Activated CD4-positive, alpha-beta T cell treated with anti-CD3 and anti-CD28 coated beads, Interleukin-2, amount 10 ng/mL, durations not matched to agents 7 days and 5 days (primary cell): ENCODE measurements at places on chromosomes 7 and 10.
A peak's percentile ranks its signal among the peaks of the same experiment; 100 is the strongest.

- no peaks in the 10 kb centered on the region for H3K36me3 ChIP-seq
- no peak overlapping the region for H3K27ac ChIP-seq
- no peak overlapping the region for H3K4me3 ChIP-seq
- peaks cover 2% of the 10 kb centered on the region for H3K27me3 ChIP-seq
- no peaks in the 10 kb centered on the region for H3K4me1 ChIP-seq
Observed at GRCh38 chr10:121064491-121064890, 213.3 kb downstream of the WDR11 start.

DNA sequence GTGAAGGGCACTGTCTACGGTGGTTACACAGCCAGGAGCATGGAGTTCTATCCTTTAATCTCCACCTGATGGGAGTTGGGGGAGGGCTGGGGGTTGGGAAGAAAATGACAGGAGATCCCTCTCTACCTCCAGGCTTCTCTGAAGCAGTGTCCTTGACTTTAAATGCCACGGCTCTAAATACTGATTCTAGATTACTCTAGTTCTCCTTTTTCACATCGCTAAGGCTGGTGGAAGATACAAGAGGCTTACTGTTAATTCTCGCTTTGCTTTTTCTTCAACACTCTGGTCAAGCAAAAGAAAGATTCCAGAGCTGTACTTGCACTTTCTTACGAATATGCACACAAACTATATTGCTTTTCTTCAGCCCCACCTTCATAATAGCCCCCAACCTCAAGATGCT is 30.5 kb downstream of the ARL3 start:
- peaks cover 12% of the 10 kb centered on the region for H3K36me3 ChIP-seq
- no peak for DNase-seq
- H3K4me1 ChIP-seq = peaks cover 16% of the 10 kb centered on the region
- H3K27ac ChIP-seq = no peak overlapping the region
- H3K27me3 ChIP-seq = no peaks in the 10 kb centered on the region

DNA sequence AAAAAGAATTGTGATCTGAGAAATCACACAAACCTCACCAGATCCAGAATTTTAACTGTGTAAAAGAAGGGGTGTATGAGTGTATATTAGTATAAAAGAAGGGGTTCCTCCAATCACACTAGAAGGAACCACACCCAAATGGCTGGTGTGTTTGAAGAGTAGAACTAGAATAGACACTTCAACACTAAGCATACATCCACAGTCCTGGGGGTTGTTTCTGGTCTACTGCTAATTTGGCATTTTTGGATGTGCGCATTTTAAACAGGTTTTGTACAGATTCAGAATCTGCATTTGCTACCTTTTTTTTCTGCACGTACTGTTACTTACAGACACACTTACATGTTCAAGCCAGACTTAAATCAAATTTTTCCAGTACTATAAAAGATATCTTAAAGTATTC is 64.6 kb downstream of the PDE1C start:
- H3K4me1 ChIP-seq = no peaks in the 10 kb centered on the region
- no peaks in the 10 kb centered on the region for H3K27me3 ChIP-seq
- no peak for DNase-seq
- H3K27ac ChIP-seq = no peak overlapping the region
- H3K36me3 ChIP-seq = no peaks in the 10 kb centered on the region
- H3K4me3 ChIP-seq = no peak overlapping the region

GRCh38 chr10:29005988-29006387 is 282.9 kb upstream of the LYZL1 start:
- H3K27me3 ChIP-seq = no peaks in the 10 kb centered on the region
- no peaks in the 10 kb centered on the region for H3K4me1 ChIP-seq
- DNase-seq = no peak
- H3K36me3 ChIP-seq = no peaks in the 10 kb centered on the region

DNA sequence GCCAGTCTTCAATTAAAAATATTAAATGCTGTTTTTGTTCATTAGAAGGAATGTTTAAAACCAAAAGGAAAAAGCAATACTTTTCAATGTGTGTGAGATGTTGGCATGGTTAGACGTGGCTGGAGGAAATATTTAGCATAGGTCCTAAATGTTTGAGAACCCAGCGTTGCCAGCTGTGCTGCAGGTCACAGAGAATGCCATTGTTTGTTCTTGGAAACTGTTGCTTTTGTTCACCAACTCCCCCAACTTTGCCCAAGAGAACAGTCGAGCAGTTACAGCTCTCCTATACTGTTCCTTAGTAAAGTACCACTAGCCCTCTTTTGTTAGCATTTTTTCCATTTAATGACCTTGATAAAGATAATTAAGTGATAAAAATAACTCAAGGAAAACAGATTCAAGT is 44.5 kb upstream of the ELMO1 start:
- no peaks in the 10 kb centered on the region for H3K27me3 ChIP-seq
- H3K4me3 ChIP-seq = no peak overlapping the region
- no peak for DNase-seq
- peaks cover 11% of the 10 kb centered on the region for H3K4me1 ChIP-seq

- H3K4me3 ChIP-seq = no peak overlapping the region
- H3K27ac ChIP-seq = no peak overlapping the region
- DNase-seq = no peak
- H3K27me3 ChIP-seq = no peaks in the 10 kb centered on the region
- H3K36me3 ChIP-seq = no peaks in the 10 kb centered on the region
Observed at GRCh38 chr10:52786098-52786497, 13.5 kb upstream of the MBL2 start.

- H3K27me3 ChIP-seq = no peaks in the 10 kb centered on the region
- H3K27ac ChIP-seq = no peak overlapping the region
- no peaks in the 10 kb centered on the region for H3K36me3 ChIP-seq
- H3K4me3 ChIP-seq = no peak overlapping the region
- no peak for DNase-seq
Observed at GRCh38 chr7:83077328-83077727, 85.4 kb downstream of the PCLO start.

DNA sequence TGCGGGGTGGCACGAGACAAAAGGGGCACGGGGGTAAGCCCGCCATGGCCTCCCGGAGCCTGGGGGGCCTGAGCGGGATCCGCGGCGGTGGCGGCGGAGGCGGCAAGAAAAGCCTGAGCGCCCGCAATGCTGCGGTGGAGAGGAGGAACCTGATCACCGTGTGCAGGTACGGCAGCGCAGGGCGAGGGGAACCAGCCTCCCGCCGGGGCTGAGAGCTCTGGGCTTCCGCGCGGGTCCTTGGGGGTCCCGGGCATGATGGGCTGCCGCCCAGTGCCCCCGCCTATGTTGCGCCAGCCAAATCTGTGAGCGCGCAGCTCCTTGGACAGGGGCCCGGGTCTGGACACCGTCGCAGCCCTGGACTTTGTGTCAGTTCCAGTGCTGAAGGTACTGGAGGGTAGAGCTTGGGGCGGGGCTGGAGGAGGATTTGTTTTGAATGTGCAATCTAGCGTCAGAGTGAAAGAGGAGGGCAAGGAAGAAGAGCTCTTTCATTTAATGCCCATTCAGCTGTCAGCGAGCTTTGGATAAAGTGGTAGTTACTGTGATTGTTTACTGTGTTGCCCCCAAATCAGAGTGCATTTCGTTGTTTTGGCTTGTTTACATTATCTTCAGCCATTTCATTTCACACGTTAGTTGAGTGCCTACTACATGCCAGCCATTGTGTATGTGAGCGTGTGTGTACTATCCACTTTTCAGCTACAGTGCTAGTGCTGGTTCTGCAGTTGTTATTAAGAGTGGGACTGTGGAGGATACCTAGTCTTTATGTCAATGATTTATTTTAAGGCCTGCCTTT is 777 bp downstream of the RUNDC3B start:
- no peaks in the 10 kb centered on the region for H3K36me3 ChIP-seq
- H3K4me3 ChIP-seq = peak overlapping the region; percentile 67
- DNase-seq = peak; percentile 31

DNA sequence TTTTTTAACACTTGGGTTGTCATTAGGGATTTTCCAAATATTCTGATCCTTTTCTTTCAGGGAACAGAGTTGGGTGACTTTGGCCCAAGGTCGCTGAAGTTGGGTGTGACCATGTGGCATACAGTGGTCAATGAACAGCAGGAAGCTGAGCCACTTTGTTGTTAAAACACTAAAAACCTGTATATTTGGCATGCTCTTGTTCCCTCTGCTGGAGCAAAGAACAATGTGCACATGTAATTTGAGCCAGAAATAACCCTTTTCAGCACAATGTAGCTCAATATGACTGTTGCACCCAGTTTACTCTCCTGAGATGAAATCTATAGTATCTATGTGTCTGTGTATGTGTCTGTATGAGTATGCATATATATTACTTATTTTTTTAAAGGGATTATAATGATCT is 74.9 kb downstream of the ADCYAP1R1 start:
- no peaks in the 10 kb centered on the region for H3K36me3 ChIP-seq
- peaks cover 2% of the 10 kb centered on the region for H3K27me3 ChIP-seq
- no peak for DNase-seq
- no peak overlapping the region for H3K4me3 ChIP-seq

DNA sequence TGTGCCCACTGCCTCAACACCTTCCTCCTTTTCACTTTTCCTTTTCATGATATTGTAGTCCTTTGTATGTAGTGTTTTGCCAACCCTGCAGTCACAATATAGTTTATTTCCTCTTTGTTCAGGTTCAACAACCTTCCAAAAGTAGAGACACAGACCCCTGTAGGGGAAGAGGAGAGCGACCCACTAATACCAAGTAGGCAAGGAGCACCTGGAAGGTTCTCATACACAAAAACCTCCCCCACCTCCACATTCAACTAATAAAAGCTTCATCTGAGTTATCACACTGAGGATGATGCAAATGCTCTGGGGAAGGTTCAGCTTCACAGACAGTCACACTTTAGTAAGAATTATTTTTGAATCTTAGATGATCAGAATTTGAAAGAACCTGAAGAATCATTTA is 41.6 kb downstream of the PIK3AP1 start:
- no peak overlapping the region for H3K4me3 ChIP-seq
- no peak for DNase-seq
- H3K27ac ChIP-seq = no peak overlapping the region
- peaks cover 3% of the 10 kb centered on the region for H3K4me1 ChIP-seq
- no peaks in the 10 kb centered on the region for H3K36me3 ChIP-seq

DNA sequence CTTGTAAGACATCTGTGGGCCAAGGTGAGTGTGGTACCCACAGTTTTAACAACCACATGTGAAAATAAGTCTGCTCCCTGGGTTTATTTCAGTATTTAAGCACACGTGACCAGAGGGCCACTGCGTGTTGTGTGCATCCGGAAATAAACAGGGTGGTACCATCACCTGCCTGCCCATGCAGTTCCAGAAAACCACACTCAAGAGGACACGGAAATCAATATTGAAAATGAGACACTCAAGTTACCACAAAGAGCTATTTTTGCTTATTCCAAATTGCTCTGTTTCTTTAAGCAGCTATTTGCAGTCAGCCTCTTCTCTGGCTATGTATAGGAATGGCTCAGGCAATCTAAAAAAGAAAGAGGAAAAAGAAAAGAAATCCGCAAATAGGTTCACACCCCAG is 71.8 kb upstream of the LOXL4 start:
- H3K36me3 ChIP-seq = no peaks in the 10 kb centered on the region
- H3K27ac ChIP-seq = no peak overlapping the region
- DNase-seq = no peak
- no peak overlapping the region for H3K4me3 ChIP-seq
- peaks cover 11% of the 10 kb centered on the region for H3K4me1 ChIP-seq

- H3K4me3 ChIP-seq = no peak overlapping the region
- no peaks in the 10 kb centered on the region for H3K27me3 ChIP-seq
- H3K4me1 ChIP-seq = peaks cover 5% of the 10 kb centered on the region
- no peaks in the 10 kb centered on the region for H3K36me3 ChIP-seq
- DNase-seq = no peak
- H3K27ac ChIP-seq = no peak overlapping the region
Observed at GRCh38 chr7:48708635-48709034, 215.7 kb upstream of the CDC14C start.

GRCh38 chr7:142503036-142503435 is 245.2 kb upstream of the PRSS58 start:
- H3K27me3 ChIP-seq = peaks cover 13% of the 10 kb centered on the region
- no peak overlapping the region for H3K4me3 ChIP-seq
- H3K36me3 ChIP-seq = no peaks in the 10 kb centered on the region
- no peak for DNase-seq
- peaks cover 22% of the 10 kb centered on the region for H3K4me1 ChIP-seq

DNA sequence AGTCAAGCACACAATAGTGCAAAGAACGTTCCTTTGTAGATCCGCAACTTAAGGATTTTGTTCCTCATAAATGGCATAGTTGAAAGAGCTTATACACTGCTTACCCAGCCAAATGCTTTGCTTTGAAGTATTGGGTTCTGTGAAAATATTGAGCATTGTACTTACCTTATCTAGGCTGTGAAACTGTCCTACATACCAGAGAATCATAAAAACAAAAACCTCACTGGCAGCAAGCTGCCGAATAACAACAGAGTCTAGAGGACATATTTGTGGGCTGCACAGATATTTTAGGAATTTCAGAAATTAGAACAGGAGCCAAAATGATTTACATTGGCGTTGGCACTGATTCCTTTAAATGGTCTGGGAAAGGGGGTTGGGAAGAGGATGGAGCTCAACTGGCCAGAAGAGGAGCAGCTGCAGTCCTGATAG is 174.8 kb downstream of the RTKN2 start:
- no peaks in the 10 kb centered on the region for H3K27me3 ChIP-seq
- DNase-seq = no peak

- no peak overlapping the region for H3K27ac ChIP-seq
- H3K4me1 ChIP-seq = peaks cover 2% of the 10 kb centered on the region
- peaks cover 12% of the 10 kb centered on the region for H3K27me3 ChIP-seq
- no peak for DNase-seq
- H3K36me3 ChIP-seq = no peaks in the 10 kb centered on the region
Observed at GRCh38 chr7:16462431-16462889, 3.1 kb downstream of the SOSTDC1 start.

- H3K4me1 ChIP-seq = no peaks in the 10 kb centered on the region
- DNase-seq = no peak
- no peaks in the 10 kb centered on the region for H3K27me3 ChIP-seq
- no peak overlapping the region for H3K4me3 ChIP-seq
- no peak overlapping the region for H3K27ac ChIP-seq
- H3K36me3 ChIP-seq = no peaks in the 10 kb centered on the region
Observed at GRCh38 chr10:128575761-128576160, 449.5 kb upstream of the MKI67 start.

DNA sequence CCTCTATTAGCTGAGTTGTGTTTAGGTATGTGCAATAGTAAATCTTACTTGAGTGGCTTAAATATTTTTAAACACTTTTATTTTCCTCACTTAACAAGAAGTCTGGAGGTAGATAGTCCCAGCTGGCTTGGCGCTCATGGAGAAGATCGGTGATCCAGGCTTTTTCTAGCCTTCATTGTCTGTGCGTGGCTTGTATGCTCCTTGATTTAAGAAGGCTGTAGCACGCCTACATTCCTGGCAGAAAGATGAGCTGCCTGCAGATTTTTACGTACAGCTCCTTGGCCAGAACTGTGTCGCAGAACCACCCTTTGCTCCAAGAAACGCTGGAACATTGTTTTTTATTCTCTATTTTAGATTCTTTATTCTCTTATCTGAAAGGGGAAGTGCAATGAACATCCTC is 284.1 kb downstream of the KIF20B start:
- no peak overlapping the region for H3K27ac ChIP-seq
- H3K27me3 ChIP-seq = no peaks in the 10 kb centered on the region
- H3K36me3 ChIP-seq = no peaks in the 10 kb centered on the region
- H3K4me3 ChIP-seq = no peak overlapping the region
- no peaks in the 10 kb centered on the region for H3K4me1 ChIP-seq

DNA sequence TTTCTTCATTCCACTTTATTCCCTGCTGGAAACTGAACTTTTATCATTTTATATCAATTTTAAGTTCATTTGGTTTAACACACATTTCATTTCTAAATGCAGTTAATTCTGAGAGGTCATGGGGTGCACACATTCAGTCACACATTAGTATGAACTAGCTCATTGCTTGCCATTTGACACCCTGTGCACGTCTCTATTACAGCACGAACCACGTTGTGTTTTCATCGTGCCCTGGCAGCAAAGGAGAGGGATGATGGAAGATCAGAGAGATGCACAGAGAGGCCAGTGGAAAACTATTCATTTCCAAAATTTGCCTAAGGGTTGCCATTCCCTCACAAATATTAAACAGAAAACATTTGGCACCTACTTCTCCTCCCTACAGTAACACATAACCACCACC is 45.4 kb downstream of the CTNNA3 start:
- DNase-seq = no peak
- no peak overlapping the region for H3K27ac ChIP-seq
- H3K27me3 ChIP-seq = no peaks in the 10 kb centered on the region
- H3K36me3 ChIP-seq = no peaks in the 10 kb centered on the region
